ENCODE measurements at places on chromosomes 7 and 10. TPM values are rescaled to one million over a fixed set of nuclear protein-coding genes. Genes with fewer than 3 reads are reported as not detected.

DNA sequence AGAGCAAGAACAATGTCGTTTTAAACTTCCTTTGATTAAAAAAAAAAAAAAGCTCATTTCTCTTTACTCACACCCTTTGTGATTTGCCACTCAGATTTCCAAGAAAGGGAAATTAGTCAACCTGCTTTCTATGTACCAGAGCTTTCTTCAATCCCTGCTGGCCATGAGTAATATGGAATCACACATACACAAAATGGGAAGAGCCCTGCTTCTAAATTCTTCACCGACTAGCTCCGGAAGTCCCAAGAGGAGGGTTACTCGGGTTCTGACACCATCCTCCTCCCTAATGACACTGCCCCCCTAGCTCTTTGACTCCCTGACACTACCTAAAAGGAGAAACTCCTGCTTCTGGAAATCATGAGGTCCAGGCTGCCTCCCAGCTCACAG, 81.8 kb upstream of the SFMBT2 start:
- DNase-seq, result no peak

GRCh38 chr10:131444862-131445461, 133.4 kb upstream of the TCERG1L start:
- no peak for DNase-seq

- no peak for DNase-seq
These were observed 1049.7 kb downstream of the NRG3 start for GRCh38 chr10:82924711-82925110.

DNA sequence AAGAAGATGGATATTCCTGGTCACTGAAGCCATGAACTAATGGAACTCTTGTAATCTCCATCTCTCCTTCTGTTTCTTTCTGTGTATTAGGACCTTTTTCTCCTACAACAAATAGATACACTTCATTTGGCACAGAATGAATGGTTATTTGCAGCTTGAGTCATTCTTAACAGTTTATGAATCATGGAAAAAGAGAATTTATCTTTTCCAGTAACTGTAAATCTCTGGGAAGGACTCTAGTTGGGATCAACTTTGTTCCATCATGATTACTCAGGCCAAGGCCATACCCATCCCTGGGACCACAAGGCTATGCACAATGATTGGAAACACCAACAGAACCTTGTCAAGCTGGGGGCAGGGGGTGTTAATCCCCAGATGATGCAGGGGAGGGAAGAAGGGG, 36.1 kb upstream of the MDFIC start:
- peak; percentile 67 for DNase-seq

- peak; percentile 93 for DNase-seq
These were observed 53.3 kb upstream of the SAMD8 start for GRCh38 chr10:75058161-75058560.

The PGAM2 gene
- not detected for polyA plus RNA-seq

- DNase-seq, result no peak
These were observed 7.0 kb upstream of the DPYSL4 start for GRCh38 chr10:132179551-132180392.

GRCh38 chr10:6393168-6393567, 186.9 kb downstream of the PRKCQ start:
- DNase-seq, result no peak

GRCh38 chr10:53403688-53404087, 631.1 kb upstream of the MBL2 start:
- no peak for DNase-seq

- DNase-seq, result no peak
These were observed 128.7 kb downstream of the ITGB8 start for GRCh38 chr7:20459419-20459818.

- peak; percentile 97 for DNase-seq
These were observed 352.1 kb downstream of the FRMD4A start for GRCh38 chr10:13978533-13979115.

DNA sequence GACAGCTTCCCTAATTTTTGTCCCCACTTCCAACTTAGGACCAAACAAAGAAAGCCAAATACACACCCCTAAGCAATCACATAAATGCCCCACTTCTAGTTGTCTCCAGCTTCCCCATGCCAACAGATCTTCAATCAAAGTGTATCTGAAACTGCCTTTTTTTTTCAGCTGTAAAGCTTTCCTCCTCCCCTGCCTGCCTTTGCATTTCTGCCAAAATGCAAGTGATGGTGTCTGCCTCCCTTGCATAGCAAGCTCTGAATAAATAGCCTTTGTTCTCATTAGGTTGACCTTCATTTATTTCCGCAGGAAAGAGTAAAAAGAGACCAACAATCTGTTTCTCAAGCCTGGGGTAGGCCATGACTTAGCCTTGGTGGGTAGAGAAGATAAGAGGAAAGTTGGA, 459.4 kb downstream of the GPAM start:
- DNase-seq, result no peak

GRCh38 chr7:112622159-112622715, 141.4 kb downstream of the LSMEM1 start:
- no peak for DNase-seq

The LEP gene
- polyA plus RNA-seq, result 0.09 TPM

The GPR22 gene
- 0.23 TPM for polyA plus RNA-seq

The HNRNPF gene
- 106 TPM for polyA plus RNA-seq

The FKBP6 gene
- polyA plus RNA-seq, result not detected

The GPRIN2 gene
- not detected for polyA plus RNA-seq

GRCh38 chr10:81026591-81026990, 488.9 kb downstream of the SH2D4B start:
- DNase-seq, result no peak

DNA sequence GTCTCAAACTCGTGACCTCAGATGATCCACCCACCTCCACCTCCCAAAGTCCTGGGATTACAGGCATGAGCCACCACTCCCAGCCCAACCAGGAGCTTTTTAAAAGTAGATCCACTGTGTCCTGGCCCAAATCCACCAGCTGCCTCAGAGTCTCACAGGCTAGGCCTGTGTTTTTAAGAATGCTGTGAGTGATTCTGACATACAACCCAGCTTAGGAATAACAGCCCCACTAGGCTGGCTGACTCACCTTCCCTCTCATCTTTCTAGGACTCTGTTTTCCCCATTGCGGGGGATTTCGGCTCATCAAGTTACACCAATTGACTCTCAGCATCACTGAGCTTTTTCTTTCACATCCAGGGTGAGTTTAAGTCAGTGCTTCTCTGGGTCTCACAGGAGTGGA, 207.6 kb downstream of the SKIDA1 start:
- peak; percentile 73 for DNase-seq

DNA sequence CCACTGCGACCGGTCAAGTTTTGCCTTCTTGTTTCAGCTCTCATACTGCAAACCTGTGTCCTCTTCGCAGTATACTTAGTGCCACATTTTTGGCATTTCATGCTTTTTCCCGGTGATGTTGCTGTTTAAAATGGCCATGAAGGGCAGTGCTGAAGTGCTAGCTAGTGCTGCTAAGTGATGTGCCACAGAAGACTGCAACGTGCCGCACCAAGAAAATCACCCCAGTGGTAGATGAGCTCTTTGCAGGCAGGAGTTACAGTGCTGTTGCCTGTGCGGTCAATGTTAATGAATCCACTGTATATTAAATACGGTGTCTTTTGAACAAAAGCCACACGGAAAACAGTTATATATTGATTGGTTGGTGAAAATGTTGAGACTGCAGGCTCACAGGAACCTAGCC, 120.3 kb downstream of the ANLN start:
- DNase-seq, result no peak

GRCh38 chr10:129442866-129443265, 24.2 kb upstream of the MGMT start:
- peak; percentile 8 for DNase-seq

The LRRC18 gene
- polyA plus RNA-seq, result not detected

DNA sequence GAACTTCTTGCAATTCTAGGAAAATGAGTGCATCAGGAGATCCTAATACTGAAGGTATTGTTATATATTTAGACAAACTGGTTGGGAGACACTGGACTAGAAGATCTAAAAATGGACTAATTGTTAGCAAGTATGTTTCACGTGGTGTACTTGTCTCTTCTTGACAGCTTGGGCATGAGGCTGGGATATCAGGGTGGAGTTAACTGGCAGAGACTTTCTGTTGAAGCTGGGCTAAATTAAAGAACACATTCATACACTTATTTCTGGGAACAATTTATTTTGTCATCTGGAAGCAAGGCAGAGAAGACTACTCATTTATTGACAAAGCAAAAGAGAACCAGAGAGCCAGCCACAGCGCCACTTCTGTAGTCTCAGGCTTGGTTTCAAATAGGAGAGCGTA, 25.9 kb downstream of the TYW1 start:
- peak; percentile 24 for DNase-seq

The CCDC146 gene
- polyA plus RNA-seq, result 0.87 TPM

DNA sequence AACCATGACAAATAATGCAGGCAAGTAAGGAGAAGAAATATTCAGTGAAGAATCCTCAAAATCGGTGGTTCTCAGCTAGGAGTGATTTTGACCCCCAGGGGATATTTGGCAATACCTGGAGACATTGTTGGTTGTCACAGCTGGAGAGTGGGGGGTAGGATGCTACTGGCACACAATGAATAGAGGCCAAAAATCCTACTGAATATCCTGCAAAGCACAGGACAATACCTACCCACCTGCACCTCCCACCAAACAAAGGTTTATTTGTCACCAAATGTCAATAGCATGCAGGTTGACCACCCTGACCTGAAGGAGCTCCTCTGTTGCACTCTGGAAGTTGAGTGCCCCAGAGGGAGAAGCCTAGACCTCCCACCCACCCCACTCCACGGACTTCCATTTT, 1028.6 kb downstream of the CNTNAP2 start:
- DNase-seq, result no peak

DNA sequence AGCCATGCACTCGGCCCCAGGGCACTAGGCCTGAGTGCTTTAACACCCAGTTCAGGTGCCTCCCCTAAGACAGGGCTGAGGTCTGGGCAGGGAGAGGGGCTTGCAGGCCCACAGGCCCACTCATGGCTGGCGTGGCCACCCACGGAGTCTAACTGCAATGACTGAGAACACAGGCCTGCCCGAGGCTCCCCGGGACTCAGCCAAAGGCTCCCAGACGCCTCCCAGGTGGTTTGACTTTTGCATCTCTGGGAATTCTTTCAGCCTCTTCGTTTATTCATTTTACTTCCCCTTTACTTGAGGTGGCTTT, 37.3 kb downstream of the PTPRN2 start:
- DNase-seq, result no peak

DNA sequence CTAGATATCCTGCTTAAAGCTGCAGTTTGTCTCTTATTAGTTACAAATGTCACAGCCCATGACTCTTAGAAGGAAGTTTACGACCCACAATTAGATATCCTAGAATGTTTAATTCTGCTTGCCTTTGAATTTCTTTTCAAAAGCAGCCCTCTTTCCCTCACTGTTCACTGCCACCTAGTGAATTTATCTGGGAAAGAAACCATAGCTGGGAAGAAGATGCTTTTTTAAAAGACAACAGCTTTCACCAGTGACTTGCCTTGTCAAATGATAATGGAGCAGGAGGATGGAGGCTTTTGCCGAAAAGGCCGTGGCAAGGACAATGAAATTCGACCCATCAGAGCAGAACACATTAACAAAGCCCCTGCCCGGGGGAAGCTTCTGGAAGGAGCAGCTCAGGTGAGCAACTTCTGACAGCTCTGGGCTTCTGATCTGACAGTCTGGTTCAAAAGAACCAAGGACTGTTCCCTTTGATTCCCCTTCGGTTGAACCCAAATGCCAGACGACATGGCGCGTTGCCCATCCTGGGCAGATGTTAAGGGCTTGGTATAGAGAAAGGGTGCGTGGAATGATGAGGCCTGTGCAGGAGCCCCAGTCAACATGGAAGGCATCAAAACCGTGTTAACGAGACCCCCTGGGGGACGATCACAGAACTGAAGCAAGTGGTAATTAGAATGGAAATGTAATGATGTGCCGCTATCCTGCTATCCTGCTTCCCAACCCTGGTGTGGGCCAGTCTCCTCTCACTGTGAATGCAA, 236.8 kb downstream of the FRMD4A start:
- peak; percentile 74 for DNase-seq

The TMEM213 gene
- polyA plus RNA-seq, result not detected

The CBX3 gene
- 73.3 TPM for polyA plus RNA-seq

- peak; percentile 89 for DNase-seq
These were observed 2.4 kb downstream of the CDK6 start for GRCh38 chr7:92833766-92834506.

DNA sequence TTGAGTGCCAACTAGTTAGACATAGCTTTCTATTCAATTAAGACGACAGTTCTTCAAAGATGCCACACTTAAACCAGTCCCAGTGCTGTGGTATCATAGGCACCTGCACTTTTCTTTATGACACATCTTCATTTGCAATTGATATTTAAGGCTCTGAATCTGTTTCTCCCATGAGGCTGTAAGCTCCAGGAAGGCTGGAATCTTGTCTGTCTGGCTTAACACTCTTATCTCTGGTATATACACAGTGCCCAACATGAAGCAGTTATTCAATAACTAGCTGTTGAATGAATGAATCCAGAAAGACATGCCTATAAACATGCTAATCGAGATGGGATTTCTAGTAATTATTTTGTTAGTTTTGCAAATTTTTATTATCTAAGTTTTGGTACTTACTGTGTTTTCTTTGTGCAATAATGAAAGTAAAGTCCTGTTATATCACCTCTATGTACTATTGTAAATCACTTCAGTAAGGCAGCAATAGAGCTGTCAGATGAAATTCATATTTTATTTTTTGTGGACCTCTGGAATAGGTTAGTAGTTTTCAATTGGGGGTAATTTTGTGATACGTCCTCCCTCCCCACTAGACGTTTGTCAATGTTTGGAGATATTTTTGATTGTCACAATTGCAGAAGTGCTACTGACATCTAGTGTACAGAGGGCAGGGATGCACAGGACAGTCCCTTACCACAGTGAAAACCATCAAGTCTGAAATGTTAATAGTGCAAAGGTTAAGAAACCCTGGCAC, 51.3 kb upstream of the STEAP4 start:
- DNase-seq, result peak; percentile 13

The WDR91 gene
- polyA plus RNA-seq, result 4.1 TPM

GRCh38 chr7:138853448-138853847, 55.5 kb upstream of the ATP6V0A4 start:
- DNase-seq, result no peak

The WDR86 gene
- not detected for polyA plus RNA-seq

GRCh38 chr7:101754424-101755159, 62.8 kb upstream of the CUX1 start:
- peak; percentile 49 for DNase-seq

GRCh38 chr7:68216051-68216450, 1219.4 kb downstream of the TYW1 start:
- no peak for DNase-seq

DNA sequence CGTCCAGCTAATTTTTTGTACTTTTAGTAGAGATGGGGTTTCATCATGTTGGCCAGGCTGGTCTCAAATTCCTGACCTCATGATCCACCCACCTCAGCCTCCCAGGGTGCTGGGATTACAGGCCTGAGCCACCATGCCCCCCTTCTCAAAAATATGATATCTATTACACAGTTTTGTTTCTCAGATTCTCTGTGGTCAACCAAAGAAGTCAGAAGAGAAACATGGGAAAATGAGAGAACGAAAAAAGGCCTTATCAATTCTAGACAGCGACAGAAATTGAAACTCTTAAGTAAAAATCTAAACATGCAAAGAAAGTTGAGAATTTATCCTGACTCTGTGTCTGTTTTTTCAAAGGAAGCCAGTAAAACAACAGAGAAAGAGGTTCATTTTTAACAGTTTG, 283.8 kb upstream of the PLXDC2 start:
- DNase-seq, result no peak

- peak; percentile 46 for DNase-seq
These were observed 25.6 kb downstream of the COL1A2 start for GRCh38 chr7:94420328-94420727.

The PDZD7 gene
- 1.1 TPM for polyA plus RNA-seq

GRCh38 chr10:71045204-71045809, 156.9 kb upstream of the PCBD1 start:
- no peak for DNase-seq

GRCh38 chr10:51468424-51468823, 231.0 kb downstream of the CSTF2T start:
- peak; percentile 13 for DNase-seq

- peak; percentile 23 for DNase-seq
These were observed 29.1 kb upstream of the TRUB1 start for GRCh38 chr10:114908896-114909295.

All from GM23248 (cell line).